CD4-positive, alpha-beta T cell treated with Interleukin-4 for 4 hours (primary cell): ENCODE measurements at places on chromosomes 13 and 19.
A peak's percentile ranks its signal among the peaks of the same experiment; 100 is the strongest.

GRCh38 chr19:57511484-57511883 lies 11.7 kb downstream of the ZNF773 start:
- no peak for DNase-seq

- DNase-seq: no peak
Measured at GRCh38 chr19:50897191-50897607, 14.0 kb downstream of the KLK4 start.

DNA sequence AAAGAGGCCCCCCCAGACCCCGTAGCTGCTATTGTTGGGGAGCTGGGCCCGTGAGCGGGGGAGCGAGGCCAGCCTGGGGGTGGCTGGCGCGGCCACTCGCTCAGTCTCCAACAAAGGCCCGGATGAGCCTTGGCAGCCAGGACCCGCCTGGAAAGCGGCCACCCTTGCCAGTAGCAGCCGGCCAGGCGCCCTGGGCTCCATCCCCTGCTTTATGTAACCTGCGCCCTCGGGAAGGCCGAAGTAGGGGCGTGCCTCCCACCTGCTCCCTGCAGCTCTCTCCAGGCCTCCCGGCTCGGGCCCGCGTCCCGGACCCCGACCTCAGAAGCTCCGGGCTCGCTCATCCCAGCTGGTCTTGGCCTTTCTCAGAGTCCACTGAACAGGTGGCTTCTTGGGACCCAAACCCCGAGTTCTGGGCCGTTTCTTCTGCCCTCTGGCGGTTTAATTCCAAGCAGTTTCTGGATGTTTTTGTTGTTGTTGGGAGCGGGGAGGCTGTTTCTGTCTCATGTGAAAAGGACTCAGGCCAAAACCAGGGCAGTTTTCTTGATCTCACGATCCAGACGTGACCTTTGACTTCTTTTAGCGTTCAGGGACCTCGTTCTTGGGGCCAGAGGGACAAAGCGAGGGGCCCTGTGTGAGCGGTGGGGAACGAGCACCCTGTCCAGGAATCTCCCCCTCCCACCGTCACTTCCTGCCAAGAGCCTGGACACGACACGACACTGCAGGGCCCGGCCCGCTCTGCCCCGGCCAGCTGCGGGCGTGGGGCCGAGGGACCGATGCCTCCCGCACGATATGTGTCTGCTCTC lies 1.2 kb downstream of the CDC34 start:
- peak; percentile 44 for DNase-seq

DNA sequence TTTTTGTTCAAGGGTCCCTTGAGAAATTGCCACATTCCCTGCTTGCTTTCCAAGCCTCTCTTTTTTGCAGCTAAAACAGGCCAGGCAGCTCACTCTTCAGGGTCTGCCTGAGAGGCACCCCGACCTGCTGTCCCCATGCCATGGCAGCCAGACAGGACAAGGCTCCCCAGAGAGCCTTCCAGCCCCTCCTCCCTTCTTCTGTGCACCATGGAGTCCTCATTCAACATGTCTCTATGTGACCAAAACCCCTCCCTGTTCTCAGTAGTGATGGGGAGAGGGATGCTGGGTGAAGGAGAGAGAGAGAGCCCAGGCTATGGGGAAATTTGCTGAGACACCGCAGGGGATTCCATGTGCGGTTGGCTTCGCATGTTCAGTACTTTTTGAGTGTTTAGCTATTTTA lies 384.2 kb upstream of the ZNF507 start:
- DNase-seq: no peak

- no peak for DNase-seq
Measured at GRCh38 chr13:40528881-40529280, 137.6 kb downstream of the FOXO1 start.

DNA sequence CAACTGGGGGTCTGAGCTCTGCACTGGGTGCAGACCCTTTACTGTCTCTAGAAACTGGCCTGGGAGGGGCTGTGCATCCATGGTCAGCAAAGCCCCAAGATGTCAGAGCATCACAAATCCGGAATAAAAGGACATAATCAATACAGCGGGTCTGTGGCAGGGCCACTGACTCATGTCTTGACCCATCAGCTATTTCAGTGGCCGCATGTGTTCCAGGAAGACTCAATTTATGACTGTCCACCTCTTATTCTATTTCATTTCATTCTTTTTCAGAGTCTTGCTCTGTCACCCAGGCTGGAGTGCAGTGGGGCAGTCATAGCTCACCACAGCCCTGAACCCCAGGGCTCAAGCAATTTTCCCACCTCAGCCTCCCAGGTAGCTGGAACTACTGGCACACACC lies 53.2 kb downstream of the PEX11G start:
- DNase-seq: no peak

DNA sequence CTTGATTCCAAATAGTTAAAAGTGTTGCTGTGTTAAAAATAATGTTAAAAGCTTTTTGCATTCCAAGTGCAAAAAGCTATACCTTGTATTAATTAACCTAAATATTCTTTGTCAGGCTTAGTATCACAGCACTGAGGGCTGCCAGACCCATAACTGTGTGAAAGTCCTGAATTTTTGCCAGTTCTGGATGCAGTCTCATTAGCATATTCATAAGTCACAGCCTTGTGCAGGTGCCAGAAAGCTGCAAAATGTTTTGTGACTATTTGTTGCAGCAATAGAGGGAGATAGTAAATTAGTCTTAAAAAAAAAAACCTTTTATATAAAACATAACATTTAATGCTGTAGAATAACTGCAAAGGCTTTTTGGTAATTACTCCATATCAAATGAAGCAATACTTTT lies 56.6 kb downstream of the SLITRK1 start:
- DNase-seq: no peak

DNA sequence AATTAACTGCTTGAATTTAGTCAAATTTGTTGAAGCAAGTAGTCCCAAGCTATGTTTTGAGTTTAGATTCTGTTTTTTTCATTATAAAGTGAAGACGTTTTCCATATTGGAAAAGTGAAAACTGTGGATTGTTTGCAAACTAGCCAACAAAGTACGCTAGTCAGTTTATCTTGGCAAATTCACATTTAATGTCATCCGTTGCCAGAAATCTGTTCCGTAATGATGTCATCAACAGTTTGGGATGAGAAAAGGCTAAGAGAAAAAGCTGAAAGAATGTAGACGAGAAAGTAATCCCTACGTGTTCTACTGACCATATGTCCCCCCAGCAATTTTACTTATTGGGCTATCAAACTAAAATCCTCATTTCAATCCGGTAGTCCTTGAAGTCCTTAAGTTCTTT lies 419.6 kb downstream of the GPC6 start:
- DNase-seq: no peak

- DNase-seq: no peak
Measured at GRCh38 chr13:114087430-114087829, 45.0 kb downstream of the RASA3 start.

DNA sequence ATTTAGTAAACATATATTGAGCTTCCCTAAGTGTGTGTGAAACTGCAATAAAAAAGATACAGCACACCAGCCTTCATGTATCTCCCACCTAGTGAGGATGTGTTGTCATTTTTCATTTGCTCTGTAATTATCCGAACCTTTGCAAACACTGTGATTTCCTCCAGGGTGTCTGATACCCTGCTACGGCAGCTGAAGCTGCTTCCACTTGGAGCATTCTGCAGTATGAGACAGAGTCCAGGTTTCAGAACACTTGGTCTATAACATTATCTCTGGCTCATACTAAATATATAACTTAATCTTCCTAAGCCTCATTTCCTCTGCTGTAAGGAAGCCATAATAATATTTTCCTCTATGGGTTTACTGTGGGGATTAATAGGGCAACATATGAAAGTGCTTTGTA lies 1338.1 kb upstream of the SLC10A2 start:
- no peak for DNase-seq

DNA sequence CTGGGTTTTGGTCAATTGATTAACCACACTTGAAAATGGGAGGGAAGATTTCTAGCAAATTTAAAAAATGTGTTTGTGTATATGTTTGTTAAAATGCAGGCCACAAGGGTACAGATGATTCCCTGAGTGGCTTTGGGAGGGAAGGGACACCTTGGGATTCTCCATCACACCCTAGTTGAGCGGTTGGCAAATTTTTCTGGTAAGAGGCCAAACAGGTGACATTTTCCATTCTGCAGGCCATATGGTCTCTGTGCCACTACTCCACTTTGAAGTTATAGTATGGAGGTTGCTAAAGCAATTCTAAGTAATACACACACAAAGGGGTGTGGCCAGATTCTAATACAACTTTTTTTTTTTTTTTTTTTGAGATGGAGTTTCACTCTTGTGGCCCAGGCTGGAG lies 12.9 kb upstream of the MED26 start:
- DNase-seq: no peak

- DNase-seq: no peak
Measured at GRCh38 chr13:65414187-65414586, 1815.9 kb downstream of the PCDH9 start.

DNA sequence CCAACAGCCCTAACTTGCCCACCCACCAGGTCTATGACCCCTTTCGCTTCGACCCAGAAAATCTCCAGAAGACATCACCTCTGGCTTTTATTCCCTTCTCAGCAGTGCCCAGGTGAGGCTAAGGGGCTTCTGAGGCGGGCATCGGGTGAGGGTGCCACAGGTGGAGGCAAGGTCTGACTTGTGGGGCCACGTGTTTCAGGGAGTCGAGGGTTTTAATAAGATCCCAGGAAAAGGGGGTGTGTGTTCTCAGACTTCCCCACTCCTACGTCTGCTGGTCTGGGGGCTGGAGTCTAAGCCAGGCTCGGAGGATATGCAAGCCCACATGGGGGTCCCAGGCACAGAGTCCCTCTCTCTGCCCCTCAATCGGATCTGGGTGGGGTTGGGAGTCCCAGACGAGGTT lies 30.9 kb upstream of the CYP4F8 start:
- no peak for DNase-seq

DNA sequence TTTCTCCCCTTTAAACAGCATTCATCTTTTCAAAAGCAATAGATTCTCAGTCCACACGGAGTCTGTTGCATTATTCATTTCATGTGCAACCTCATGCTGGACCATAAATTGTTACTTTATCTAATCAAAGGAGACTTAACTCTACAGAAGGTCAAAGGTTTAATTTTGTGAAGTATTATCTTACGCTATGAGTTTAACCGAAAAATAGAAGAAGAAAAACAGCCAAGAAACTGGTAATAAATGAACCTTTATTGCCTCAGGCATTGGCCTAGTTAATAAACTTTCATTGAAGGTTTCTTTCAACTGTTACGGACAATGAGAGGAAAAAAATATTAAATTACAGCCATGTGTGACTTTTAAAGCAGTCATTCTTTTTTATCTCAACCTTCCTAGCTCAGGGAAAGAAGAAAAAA lies 223.6 kb downstream of the DACH1 start:
- DNase-seq: no peak

GRCh38 chr13:105219651-105220050 lies 1315.8 kb downstream of the EFNB2 start:
- no peak for DNase-seq

DNA sequence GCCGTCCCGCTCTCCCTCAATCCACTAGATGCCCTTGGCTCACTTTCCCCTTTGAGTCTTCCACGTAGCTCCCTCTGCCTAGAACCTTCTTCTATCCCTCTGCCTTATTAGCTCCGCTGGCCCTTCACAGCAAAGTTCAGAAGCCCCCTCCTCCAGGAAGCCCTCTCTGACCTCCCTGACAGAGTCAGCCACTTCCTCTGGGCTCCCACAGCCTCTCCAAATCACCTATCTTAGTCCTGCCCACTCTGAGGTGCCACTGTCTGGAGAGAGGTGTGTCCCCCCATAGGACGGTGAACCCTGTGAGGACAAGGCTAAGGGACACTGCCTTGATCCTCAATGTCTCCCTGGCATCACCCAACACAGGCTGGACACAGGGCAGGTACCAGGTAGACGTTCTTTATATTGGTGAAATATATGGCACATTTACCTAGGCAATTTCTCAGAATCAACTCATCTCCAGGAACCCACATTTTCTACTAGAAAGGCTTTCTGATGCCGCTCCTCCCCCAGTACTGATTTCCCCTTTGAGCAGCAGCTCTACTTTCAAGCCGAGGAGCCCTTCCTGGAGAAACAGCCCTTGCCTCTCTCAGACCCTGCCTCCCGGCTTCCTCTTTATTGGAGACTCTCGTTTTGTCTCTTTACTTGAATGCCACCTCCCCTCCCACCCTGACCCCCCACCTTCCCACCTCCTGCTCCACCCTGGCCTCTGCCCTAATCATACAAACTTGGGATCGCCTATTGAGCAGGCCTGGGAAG lies 3.4 kb upstream of the TGFB1 start:
- DNase-seq: no peak

DNA sequence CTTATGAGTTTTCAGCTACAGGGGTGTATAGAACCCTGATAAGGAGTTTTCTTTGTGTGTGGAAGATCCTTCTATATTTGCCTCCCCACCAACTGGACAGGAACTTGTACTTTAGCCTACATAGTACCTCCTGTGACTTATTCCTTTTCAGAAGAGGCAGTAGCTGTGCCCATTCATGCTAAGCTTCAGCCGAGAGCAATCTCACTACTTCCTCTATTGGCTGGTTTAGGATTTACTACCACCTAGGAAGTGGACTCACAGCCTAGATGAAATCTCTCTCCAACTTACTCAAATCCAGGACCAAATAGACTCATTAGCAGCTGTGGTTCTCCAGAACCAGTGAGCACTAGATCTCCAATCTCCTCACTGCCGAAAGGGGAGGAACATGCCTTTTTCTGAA lies 2.3 kb upstream of the REX1BD start:
- DNase-seq: no peak

- DNase-seq: no peak
Measured at GRCh38 chr19:35430409-35431144, 17.5 kb upstream of the FFAR2 start.

GRCh38 chr13:39641645-39642044 lies 13.8 kb upstream of the COG6 start:
- DNase-seq: no peak

- DNase-seq: no peak
Measured at GRCh38 chr19:11168568-11168967, 13.0 kb upstream of the SPC24 start.

DNA sequence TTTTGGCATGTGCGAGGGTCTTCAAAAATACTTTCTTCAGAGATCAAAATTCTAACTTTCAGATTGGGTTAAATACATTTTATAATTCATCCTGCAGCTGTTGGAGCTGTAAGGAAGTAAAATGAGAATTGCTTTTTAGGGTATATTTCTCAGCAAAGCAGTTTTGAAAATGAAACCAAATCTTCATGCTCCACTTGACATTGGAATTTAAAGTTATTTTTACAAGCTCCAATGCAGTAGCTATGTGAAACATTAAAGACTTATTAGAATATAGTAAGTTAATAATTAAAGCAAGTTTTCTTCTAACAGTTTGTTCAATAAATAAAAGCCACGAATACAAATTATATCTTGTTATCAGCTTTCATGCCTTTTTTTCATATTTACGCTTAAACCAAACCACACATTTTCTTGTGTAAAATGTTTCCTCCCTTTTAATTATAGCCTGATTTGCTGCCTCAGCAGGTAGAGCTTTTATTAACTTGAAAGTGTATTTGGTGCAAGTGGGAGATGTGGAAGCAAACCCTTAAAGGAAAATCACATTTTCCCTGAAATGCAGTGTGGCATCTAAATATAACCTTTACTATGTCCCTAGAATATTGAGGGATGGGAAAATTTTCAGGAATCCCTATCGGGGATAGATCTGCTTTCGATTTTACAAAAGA lies 12.4 kb upstream of the MICU2 start:
- no peak for DNase-seq
